NCI-H2171 (cell line): ENCODE measurements at places on chromosomes 12 and 14.

GRCh38 chr12:121214166-121214777 is 4.3 kb downstream of the P2RX4 start:
- no peak for DNase-seq

DNA sequence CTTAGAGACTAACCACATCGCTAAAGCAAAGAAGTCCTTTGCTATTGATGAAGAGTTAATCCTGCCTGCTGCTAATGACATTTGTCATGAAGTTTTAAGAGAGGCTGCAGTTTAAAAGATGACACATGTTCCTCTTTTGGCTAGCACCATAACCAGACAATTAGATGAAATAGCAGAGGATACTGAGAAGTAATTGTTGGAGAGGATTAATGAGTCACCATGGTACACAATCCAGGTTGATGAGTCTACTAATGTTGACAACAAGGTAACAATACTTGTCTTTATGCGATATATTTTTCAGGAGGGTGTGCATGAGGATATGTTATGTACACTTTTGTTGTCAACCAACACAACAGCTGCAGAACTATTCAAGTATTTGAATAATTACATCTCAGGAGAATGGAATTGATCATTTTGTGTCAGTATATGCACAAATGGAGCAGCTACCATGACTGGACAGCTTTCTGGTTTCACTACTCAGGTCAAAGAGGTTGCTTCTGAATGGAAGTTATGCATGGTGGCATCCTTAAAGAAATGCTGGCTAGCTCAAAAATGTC is 56.7 kb downstream of the LRRIQ1 start:
- no peak for DNase-seq

GRCh38 chr12:15208871-15209656 is 12.2 kb downstream of the RERG start:
- no peak for DNase-seq

DNA sequence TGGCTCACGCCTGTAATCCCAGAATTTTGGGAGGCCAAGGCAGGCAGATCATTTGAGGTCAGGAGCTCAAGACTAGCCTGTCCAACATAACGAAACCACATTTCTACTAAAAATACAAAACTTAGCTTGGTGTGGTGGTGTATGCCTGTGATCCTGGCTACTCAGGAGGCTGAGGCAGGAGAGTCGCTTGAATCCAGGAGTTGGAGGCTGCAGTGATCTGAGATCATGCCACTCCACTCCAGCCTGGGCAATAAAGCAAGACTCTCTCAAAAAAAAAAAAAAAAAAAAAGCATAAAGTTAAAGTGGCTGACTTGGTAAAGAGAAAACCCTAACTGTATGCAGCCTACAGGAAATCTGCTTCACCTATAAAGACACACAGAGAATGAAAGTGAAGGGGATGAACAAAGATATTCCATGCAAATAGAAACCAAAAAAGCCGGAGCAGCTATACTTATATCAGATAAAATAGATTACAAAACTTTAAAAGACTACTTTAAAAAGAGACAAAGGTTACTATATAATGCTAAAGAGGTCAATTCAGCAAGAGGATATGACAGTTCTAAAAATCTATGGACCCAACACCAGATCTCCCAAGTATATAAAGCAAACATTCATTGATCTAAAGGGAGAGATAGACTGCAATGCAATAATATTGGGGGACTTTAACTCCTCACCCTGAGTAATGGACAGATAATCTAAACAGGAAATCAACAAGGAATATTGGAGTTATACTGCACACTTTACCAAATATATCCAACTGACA is 4.1 kb downstream of the CLEC2B start:
- no peak for DNase-seq

GRCh38 chr12:112199136-112199535 is 73.8 kb downstream of the TRAFD1 start:
- no peak for DNase-seq

- DNase-seq = no peak
These were observed 33.3 kb downstream of the RAD52 start for GRCh38 chr12:916240-916639.

- no peak for DNase-seq
These were observed 6.4 kb downstream of the SLC2A13 start for GRCh38 chr12:40099423-40099853.

DNA sequence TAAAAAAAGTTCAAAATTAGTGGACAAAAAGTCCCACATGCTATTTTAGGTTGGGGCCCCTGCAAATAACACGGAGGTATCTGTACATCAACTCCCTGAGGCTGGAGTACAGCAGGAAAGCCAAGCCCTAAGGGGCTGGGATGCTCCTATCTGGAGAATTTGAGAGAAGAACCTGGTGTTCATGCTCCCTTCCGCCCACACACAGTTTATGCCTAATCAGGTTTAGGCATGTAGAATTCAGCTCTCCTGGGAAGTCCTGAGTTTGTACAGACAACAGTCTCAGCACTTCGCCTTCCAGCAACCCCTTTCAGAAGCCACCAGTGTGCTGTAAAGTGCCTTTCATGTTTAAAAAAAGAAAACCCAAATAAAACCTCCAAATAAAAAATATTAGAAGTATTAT is 237.3 kb upstream of the GRIP1 start:
- DNase-seq = peak; percentile 8

GRCh38 chr12:19507823-19508222 is 68.5 kb downstream of the AEBP2 start:
- DNase-seq = no peak

DNA sequence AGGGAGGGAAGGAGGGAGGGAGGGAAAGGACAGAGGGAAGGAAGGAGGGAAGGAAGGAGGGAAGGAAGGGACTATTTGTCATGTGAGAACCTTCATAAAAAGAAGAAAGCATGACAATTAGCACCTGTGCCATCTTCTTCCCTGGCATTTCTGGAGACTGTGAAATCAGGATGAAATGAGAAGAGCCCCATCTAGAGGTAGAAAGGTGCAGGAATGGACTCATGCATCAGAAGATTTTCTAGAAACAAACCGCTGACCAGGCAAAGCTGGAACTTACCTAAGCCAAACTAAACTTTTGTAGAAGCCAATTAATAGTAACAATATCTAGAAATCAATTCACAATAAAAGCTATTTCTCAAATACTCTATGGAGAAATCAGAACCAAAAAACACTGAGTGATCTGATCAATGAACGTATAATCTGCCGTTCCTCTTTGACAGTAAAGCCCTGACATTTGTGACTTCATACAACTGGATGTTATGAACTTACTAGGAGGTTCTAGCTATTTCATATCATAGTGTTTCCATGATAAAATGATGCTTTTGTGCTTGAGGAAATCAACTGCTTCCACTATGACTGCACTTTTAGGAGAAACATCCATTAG is 24.4 kb upstream of the CRACR2A start:
- DNase-seq = peak; percentile 79

DNA sequence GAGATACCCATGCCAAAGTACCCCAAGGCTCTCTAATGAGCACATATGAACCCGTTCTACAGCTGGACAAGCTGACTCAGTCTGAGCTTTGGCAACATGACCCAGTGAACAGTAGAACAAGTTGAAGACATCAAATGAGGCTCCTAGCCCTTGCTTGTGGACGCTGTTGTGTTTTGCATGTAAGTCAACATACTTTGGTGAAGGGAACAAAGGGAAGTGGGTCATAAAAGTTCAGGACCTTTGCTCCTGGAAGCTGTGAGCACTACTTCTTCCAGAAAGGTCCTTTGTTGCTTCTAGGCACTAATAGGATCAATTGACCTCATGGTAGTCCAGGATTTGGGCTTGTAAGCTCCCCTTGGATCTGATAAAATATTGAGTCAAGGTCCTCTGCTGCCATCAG is 613.5 kb upstream of the TBX3 start:
- DNase-seq = no peak

DNA sequence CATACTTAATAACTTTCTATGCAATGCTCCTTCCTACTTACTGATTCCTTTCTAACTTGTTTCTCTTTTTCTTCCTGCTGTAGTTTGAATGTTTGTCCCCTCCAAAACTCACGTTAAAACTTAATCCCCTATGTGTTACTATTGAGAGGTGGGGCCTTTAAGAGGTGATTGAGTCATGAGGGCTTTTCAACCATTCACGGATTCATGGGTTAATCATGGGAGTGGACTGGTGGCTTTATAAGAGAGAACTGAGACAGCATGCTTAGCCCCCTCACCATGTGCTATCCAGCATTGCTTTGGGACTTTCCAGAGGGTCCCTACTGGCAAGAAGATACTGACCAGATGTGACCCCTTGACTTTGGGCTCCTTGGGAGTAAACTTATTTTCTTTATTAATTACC is 66.0 kb upstream of the TRIM9 start:
- DNase-seq = no peak

DNA sequence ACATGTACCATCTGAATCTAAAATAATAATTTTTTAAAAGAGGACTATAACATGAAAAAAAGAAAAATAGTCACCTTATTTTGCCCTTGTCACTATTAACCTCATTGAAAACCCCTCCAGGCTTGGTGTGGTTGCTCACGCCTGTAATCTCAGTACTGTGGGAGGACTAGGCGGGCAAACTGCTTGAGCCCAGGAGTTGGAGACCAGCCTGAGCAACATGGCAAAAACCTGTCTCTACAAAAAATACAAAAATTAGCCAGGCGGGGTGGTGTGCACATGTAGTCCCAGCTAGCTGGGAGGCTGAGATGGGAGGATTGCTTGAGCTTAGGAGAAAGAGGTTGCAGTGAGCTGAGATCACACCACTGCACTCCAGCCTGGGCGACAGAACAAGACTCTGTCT is 126.3 kb upstream of the KRAS start:
- no peak for DNase-seq

- DNase-seq = no peak
These were observed 217.2 kb downstream of the EGLN3 start for GRCh38 chr14:33733721-33734120.

DNA sequence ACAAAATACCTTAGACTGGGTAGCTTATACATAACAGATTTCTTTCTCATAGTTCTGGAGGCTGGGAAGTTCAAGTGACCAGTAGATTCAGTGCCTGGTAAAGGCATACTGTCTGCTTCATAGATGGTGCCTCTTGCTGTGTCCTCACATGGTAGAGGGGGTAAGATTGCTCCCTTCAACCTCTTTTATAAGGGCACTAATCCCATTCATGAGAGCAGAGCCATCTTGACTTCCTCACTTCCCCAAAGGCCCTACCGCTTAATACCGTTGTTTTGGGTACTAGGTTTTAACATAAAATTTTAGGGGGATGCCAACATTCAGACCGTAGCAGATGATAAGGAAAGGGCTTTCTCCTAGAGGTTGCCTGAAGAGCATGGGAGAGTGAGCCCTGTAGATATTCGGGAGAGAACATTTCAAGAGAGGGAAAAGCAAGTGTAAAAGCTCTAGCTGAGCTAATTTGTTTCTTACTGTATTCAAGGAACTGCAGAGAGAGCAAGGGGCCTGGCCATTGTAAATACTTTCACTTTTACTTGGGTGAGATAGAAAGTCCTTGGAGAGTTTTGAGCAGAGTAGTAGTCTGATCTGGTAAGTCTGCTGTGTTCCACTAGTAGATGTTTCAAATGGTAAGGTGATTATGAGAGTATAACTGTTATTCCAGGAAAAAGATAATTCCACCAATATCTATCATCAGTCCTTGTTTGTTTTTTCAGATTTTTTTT is 27.3 kb downstream of the FRS2 start:
- DNase-seq = no peak

DNA sequence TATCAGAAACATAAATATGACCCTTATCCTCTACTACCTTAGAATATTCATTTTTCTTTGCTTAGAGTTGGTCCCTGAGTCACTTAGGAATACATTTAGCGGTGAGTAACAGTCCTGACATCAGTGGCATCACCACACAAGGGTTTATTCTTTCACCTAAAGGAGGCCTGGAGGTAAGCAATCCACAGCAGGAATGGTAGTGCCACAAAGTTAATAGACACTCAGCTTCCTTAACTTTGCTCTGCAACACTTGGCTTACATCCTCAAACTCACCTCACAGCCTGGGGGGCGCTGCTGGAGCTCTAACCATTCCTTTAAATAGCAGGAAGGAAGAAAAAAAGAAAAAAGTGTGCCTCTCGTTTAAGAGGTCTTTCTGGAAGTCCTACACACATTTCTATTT is 29.1 kb downstream of the BBOF1 start:
- no peak for DNase-seq

DNA sequence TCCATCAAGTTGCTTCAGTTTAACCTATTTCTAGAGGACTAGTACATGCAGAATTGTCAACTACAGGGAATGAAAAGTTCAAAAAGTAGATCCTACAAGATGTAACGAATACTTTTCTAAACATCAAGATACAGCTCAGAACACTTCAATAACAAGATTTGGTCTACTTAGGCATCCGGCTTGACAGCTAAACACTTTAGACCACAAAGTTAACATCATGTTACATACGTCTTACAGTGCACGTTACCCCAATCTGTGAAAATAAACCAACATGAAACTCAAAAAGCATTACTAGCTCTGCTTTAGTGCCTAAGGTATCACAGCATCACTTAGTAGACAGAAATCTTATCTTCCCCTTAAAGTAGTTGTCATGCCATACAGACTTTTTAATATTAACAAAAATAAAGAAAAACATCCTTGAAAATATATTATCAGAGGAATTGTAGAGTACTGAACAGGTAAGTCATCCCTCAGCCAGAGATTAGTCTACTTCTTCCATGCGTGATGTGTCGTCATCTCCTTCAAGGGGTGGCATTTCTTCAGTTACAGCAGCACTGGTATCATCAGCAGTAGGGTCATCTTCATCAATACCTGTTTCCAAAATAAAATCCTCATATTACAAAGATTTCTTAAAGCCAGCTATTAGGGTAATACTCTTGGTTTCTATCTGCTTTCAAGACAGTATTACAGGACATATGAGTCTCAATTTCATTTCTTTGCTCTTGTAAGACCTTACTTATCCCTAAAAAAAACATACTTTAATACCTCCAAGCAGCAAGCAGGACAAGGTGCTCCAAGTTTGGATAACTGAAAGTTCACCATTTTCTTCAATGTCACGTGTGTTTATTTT is 5.4 kb downstream of the HSP90AA1 start:
- no peak for DNase-seq

GRCh38 chr12:88574278-88574677 is 6.0 kb downstream of the KITLG start:
- DNase-seq = no peak

DNA sequence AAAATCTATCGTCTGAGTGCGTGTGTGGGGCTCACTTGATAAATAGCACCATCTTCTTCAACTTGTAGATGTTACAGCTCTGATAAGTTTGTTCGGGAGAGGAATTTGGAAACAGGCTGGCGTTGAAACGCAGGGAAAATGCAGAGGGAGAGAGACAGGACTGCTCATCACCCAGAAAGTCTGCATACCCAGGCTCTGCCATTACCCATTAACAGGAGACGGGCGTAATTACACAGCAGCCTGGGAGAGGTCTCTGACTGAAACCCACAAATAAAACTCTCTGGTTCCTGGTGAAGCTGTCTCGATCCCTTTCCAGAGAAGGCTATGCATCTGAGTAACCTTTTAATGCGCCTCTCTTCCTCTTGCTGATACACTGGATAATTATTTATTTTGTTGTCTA is 547.3 kb downstream of the BCL11B start:
- no peak for DNase-seq

DNA sequence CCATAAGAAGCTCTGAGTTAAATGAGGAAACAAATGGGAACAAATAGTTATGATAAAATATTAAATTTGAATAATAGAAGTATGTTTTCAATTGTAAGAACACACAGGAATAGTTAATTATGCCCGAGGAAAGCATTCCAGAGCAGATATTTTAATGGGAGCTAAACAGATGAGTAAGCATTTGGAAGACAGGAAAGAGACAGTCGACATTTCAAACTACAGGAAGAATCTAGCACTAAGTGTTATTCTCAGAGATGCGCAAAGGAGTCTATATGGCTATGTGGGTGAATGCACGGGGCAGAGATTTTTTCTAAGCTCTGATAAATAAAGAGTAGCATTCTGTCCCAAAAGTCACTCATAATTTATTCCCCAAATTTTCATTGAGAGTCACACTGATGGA is 64.5 kb upstream of the SSTR1 start:
- no peak for DNase-seq
